A549 treated with dexamethasone at 1 μM for 4 hours (cell line): ENCODE measurements at places on chromosomes 1 and 21. TPM values are rescaled to one million over a fixed set of nuclear protein-coding genes. Genes with fewer than 3 reads are reported as not detected.

Gene GPR3
- 1.3 to 1.8 TPM (median 1.6 TPM) in 5 replicates for total RNA-seq

Gene HCRTR1
- not detected in 5 replicates for total RNA-seq

Gene CR1
- total RNA-seq: not detected in 5 replicates

Gene CFHR4
- not detected in 5 replicates for total RNA-seq

Gene SIPA1L2
- total RNA-seq: 6.7 to 8.6 TPM (median 7.5 TPM) in 5 replicates

Gene RNF186
- not detected in 5 replicates for total RNA-seq

Gene TNFSF18
- not detected in 5 replicates for total RNA-seq
